ENCODE measurements at places on chromosomes 4 and X.

DNA sequence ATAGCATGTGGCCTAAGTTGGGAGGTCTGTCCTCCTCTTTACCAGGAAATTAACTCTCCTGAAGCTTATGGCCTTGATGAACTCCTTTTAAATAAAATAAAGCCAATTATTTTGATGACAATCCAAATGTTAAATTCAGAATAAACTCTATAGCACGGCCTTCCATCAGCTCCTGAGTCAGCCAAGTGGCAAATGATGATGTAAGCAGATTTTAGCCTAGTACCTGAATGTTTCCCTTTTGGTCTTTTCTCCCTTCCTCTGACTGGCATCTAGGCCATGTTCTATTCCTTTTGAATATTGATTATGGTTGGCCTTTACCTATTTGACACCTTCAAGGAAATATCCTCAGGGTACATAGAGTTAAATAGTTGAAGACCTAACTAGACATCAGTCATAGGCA lies 76.2 kb downstream of the PARM1 start:
- no peak for DNase-seq

- DNase-seq, result peak; percentile 95
Observed at GRCh38 chr4:110533940-110534339, 58.0 kb downstream of the ENPEP start.

- no peak for DNase-seq
Observed at GRCh38 chrX:74249963-74250362, 54.0 kb upstream of the ZCCHC13 start.

- DNase-seq, result no peak
Observed at GRCh38 chr4:54707406-54707805, 49.6 kb downstream of the KIT start.

DNA sequence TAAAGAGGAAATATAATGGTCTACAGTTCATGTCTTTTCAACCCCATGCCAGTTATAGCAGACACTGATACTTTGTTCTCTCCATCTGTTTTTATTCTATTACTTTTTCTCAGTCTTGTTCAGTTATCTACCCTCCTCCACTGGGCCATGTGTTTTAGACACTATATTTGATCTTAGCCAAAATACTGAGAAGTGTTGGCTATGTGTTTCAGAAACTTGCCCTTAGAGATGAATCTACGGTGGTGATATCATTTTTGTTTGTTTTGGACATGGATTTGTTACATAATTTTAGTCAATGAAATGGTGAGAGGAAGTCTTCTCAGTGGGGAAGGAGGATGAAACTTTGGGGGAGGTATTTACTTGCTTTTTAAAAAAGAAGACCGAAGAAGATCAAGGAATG lies 211.5 kb upstream of the DDX53 start:
- DNase-seq, result no peak

DNA sequence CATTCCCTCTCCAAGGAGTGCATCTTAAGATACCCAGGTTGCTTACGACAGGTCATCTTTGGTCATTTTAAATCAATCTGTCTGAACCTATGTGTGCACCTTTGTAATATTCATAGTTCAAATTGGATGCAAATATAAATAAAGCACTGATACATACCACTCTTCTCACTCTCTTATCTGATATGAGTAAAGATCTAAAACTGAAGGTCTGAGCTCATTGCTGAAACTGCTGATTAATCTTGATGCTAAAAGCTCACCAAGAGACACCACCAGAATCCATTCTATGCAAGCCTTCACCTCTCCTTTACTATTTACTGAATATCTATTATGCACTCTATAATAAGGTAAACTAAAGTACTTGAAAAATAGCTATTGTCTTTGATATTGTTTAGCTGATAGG lies 16.6 kb downstream of the HSD17B13 start:
- DNase-seq, result no peak

DNA sequence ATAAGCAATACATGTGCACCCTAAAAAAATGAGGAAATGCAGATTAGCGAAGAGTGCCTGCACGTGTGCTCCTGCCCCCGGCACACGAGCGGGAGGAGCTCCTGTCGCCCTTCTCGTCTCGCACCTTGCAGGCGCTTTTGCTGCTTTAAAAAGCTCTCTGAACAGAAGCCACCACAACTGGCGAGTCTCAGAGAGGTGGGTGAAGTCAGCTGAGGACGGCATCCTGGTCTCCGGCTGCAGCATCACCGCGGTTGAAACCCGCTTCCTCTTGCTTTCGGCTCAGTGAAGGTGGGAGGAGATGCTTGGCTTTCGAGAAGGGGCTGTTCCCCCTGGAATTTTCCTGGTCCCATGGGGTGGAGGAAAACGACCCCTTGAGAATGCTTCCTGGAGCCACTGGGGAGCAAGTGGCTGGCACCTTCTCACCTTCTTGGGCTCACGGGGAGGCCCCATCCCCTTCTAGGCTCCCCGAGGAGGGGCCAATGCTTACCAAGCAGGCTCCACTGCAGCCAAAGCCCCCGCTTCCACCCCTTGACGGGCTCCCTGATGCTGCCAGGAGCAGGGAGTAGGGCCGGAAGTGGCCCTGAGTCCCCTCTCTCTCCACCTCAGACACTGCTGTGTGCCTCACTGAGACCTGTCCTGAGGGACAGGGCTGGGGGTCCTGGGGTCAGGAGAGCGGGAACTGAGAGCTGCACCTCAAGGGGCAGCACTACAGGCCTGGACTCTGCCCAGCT lies 29.2 kb upstream of the MXD4 start:
- DNase-seq, result no peak

GRCh38 chr4:22614114-22614513 lies 78.6 kb upstream of the GBA3 start:
- DNase-seq, result no peak

DNA sequence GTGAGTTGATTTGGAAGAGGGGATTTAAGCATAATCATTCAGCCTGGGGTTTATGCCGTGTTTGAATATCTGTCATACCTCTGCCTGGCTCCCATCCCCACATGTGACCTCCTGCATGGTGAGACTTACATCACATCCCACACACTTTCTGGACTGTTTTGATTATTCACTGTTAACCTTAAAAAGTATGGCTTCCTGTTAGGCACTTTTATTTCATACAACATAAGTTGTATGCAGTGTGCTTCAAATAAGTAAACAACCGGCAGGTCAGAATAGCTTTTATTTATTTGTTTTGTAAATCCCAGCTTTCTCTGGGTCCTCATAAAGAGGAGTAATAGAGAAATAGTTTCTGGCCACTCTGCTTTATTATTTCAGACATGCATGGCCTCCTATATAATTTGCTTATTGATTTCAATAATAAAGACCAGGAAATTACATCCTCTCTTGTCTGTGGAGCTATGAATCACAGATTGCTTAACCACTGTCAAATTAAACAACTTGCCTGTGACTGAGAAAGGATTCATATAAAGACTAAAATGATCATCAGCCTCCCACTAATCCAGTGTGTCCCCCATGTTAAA lies 376.8 kb upstream of the ZFP42 start:
- no peak for DNase-seq

DNA sequence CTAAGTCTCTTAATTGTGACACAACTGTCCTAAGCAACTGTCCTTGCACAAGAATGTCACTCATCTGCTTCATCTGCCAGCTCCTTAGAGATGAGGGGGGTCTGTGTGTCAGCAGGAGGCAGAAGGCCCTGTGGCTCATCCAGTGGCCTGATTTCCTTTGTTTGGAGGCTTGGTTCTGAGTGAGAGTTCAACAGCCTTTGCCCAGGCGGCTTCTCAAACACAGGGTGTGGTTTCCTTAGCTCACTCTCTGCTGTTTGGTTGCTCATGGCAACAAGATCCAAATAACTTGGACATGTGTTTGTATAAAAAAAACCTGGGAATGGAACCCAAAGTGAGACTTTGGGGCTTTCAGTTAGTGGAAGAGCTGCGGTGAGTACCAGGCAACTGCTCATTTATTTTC lies 46.6 kb downstream of the MAP7D3 start:
- no peak for DNase-seq

GRCh38 chr4:75912968-75913367 lies 10.7 kb upstream of the PPEF2 start:
- DNase-seq, result no peak

GRCh38 chrX:150854856-150855255 lies 43.6 kb downstream of the CD99L2 start:
- DNase-seq, result no peak

DNA sequence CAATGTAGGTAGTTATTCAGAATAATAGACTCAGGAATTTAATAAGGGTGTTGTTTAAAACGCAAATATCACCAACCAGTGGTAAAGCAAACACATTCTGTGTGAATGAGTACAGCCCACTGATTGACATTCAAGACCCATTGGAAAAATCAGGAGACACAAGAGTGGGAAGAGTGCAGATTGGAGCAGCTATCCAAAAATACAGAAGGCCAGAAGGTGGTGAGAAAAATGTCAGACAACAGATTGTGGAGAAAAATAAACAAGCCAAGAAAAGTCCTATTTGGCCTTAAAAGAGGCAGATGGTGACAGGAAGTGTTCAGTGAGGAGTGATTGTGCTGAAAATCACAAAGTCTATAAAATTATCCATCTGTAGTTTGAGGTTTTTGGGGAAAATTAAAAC lies 39.3 kb downstream of the CPE start:
- no peak for DNase-seq

DNA sequence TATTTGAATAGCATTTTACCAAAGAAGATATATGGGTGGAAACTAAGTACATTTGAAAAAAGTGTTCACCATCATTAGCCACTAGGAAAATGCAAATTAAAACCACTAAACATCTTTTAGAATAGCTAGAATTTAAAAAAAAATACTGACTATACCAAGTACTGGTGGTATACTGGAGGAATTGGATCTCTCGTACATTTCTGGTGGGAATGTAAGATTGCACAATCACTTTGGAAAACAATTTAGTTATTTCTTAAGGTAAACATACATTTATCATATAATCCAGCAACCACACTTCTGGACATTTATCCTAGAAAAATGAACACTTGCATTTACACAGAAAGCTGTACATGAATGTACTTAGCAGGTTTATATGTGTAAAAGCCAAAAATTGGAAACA lies 303.5 kb downstream of the MID1IP1 start:
- no peak for DNase-seq

DNA sequence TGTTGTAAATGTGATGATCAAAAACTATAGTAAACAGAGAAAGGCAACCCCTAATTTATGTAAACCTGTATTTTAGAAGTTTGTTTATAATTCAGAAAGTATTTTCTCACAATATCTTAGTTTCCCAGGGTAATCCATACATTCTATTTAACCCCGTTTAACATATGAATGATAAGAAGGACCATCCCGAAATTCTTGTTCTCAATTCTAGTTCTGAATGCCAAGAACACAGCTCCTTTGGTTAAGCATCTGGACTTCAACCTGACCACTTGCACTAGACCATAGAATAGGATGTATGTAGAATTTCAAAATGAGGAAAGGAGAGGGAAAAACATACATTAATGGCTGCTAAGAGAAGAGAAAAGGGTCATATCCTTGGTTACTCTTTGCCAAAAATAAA lies 227.0 kb downstream of the TENM3 start:
- no peak for DNase-seq

DNA sequence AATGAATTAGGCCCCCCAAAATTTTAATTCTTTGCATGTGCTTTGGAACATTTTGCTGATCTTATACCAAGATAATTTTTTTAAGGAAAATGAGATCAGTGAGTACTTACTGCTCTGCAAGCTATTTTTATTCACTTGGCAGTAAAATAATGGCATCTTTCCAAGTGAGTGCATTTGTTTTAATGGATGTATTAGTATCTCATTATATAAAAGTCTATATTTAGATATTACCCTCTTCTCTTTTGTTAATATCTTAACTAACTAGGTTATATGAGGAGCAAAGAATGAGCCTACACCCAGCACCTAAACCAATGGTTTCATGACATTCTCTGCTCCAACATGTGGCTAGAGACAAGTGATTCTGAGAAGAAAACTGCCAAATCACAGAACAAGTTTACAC lies 21.1 kb upstream of the ARAF start:
- no peak for DNase-seq

DNA sequence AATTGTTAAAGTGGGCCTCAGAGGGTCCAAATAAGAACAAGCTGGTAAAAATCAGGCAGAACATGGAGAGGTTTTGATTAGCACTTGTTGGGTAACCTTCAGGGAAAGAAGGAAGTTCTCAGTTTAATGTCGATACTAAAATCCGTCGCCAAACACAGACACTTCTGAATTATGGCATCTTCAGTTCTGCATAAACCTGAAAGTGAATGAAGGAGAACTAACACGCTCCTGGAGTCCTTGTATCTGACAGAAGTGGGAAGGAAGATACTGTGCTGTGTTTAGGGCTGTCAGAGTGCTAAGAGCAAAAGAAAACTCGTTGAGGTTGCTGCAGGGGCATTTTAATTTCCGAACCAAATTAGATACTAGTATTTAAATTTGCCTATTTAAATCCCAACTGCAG lies 106.2 kb downstream of the TMA16 start:
- DNase-seq, result no peak

- no peak for DNase-seq
Observed at GRCh38 chrX:40278340-40279090, 180.8 kb upstream of the BCOR start.

DNA sequence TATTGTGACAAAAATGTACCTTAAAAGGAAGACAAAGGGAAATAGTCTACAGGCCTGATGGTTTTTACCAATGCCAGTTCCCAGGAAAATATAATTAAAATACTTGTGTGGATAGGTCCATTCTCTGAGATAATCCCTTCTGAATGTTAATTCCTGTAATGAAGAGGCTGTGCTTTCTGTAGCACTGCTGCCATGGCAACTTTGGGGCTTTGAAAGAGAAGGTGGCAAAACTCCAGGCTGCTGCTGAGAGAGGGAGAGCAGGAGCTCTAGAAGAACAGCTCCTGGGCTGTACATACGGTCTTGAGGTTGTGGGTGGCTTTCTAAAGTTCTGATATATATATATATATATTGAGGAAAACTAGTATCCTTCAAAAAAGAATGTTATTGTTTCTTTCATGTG lies 125.4 kb downstream of the PDLIM5 start:
- no peak for DNase-seq

All from epithelial cell of prostate (primary cell).